ENCODE measurements at places on chromosomes 13 and 19.

DNA sequence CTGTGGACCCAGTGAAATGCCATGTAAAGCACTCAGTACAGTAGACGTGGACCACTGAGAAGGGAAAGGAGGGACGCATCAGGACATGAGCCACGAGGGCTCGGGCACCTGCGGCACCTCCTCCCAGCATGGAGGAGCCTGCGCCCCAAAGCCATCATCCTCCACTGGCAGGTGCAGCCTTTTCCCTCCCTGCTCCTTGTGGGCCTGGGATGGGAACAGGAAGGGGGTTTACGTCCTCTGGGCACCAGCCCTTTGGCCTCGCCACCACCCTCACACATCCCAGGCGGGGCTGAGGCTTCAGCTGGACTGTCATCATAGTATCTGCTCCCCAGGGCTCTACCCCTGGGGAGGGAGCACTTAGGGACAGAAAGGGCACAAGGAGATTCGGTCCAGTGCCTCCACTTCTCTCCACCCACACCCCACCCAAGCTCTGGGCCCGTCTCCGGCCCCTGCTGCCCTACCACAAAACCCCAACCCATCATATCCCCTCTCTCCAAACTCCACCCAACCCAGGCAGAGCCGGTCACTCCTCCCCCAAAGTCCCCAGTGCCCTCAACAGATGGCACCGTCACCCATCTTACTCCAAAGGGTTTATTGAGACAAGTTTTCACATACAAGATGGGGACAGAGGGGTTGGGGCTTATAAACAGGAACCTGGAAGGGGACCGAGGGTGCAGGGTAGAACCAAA is 2.2 kb upstream of the PRKD2 start:
- DNase-seq: no peak

DNA sequence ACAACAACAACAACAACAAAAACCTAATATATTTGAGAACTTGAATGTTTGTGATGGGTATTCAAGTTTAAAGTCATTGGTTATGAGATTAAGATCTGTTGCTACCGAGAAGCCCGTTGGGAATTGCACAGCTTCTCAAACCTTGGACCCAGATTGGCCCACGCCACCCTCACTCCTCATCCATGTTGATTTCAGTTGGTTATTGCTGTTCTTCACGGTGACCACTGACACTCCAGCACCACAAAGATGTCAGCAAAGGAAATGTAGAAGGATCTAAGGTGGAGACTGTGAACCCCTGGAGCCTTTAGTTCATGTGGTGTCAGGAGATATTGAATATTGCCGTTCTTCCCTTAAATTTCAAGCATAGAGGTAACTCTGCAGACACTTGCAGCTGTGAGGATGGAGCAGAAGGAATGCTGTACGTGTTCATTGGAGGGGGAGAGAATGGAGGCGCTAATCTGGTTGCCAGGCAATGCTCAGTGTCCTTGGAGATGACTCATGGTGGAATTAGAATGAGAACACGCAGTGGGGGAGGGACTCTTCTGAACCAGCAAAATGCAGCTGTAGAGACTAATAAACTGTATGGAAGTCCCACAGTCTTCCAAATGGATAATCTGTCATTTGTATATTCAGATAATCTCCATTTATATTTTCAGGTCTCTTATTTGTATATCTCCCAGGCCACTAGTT is 20.8 kb upstream of the ZNF835 start:
- no peak for DNase-seq

GRCh38 chr19:45147835-45148676 is 12.7 kb downstream of the NKPD1 start:
- DNase-seq: no peak

DNA sequence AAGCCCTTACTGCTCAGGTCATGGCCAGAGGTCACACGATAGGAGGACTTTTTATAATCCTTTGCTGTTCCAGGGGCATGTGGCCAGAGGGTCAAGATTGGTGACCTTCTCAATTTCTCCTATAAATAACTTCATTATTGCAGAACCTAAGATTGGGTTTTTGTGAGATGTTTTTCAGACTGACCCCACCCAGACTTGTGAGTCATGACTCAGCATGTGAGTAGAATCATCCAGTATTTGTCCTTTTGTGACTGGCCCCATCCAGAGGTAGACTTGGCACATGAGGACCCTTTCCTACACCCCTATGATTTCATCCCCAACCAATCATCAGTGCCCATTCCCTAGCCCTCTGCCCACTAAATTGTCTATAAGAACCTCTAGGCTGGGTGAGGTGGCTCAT is 84.5 kb upstream of the ABCC4 start:
- DNase-seq: no peak

- peak; percentile 82 for DNase-seq
Observed at GRCh38 chr19:55552620-55553019, 7.3 kb upstream of the SBK3 start.

GRCh38 chr19:18587561-18587960 is 1.0 kb upstream of the REX1BD start:
- DNase-seq: no peak

GRCh38 chr13:28128030-28128429 is 10.3 kb upstream of the PAN3 start:
- DNase-seq: no peak
